ENCODE measurements at places on chromosomes 7 and 10. TPM values are rescaled to one million over a fixed set of nuclear protein-coding genes. Genes with fewer than 3 reads are reported as not detected.

ABCC2 gene
- total RNA-seq = 103 TPM

SPDYE11 gene
- total RNA-seq = not detected

CDC123 gene
- total RNA-seq = 125 TPM

CCAR1 gene
- 52.3 TPM for total RNA-seq

SORCS3 gene
- not detected for total RNA-seq

LAMB1 gene
- total RNA-seq = 104 TPM

ATOH7 gene
- 0.08 TPM for total RNA-seq

PRKG1 gene
- total RNA-seq = 0.01 TPM
